ENCODE measurements at places on chromosomes 7 and 10. TPM values are rescaled to one million over a fixed set of nuclear protein-coding genes. Genes with fewer than 3 reads are reported as not detected.

- H3K4me1 ChIP-seq: peaks cover 6% of the 10 kb centered on the region
- no peaks in the 10 kb centered on the region for H3K27me3 ChIP-seq
- no peak for DNase-seq
- no peak overlapping the region for H3K27ac ChIP-seq
- no peaks in the 10 kb centered on the region for H3K36me3 ChIP-seq
- no peak overlapping the region for H3K4me3 ChIP-seq
Measured at GRCh38 chr7:99748846-99749579, 14.0 kb upstream of the CYP3A7 start.

The SPACDR gene
- 4.4 TPM for polyA plus RNA-seq

DNA sequence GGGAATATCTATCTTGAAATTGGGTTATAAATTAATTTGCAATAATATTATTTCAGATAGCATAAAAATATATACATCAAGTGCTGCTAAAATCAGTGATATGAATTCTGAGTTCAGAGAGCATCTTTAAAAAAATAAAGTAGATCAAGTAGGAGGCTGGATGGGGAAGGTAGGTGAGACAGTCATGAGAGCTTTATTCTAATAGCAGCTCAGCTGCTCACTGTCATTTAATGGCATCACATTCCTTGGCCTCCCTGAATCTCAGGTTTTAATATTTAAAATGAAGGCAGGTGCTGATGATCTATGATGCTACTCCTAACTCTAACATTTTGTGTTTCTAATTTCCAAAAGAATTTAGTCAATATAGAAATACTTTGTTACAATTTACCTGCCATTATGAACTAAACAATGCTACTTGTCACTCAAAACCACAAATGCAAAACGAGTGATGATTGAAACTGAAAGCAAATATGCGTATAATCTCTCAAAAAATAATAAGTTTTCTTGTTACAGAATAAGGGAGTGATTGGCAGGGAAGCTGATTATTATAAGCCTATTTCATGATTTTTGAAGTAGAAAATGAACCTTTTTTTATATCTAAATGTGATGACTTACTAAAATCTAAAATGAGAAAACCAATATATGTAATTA, 147.6 kb upstream of the CSTF2T start:
- H3K4me3 ChIP-seq: no peak overlapping the region
- no peak overlapping the region for H3K27ac ChIP-seq

The TEX36 gene
- polyA plus RNA-seq: not detected

GRCh38 chr10:115972426-115972825, 300.6 kb downstream of the GFRA1 start:
- no peak overlapping the region for H3K4me3 ChIP-seq
- no peaks in the 10 kb centered on the region for H3K4me1 ChIP-seq
- H3K27me3 ChIP-seq: no peaks in the 10 kb centered on the region
- no peaks in the 10 kb centered on the region for H3K36me3 ChIP-seq
- DNase-seq: no peak

GRCh38 chr7:2761131-2761624, 73.2 kb downstream of the AMZ1 start:
- H3K27ac ChIP-seq: no peak overlapping the region
- H3K36me3 ChIP-seq: no peaks in the 10 kb centered on the region
- peaks cover 65% of the 10 kb centered on the region for H3K4me1 ChIP-seq
